ENCODE measurements at places on chromosomes 7 and 10.

DNA sequence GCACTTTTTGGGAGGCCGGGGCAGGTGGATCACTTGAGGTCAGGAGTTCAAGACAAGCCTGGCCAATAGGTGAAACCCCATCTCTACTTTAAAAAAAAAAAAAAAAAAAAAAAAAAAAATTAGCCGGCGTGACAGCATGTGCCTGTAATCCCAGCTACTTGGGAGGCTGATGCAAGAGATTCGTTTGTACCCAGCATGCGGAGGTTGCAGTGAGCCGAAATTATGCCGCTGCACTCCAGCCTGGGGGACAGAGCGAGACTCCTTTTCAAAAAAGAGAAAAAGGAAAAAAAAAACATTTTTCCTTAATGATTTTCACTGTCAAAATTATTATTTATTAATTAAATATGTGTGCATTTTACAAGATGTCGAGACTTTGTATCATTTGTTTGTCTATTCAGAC, 253.6 kb downstream of the CNTNAP2 start:
- DNase-seq, result no peak

DNA sequence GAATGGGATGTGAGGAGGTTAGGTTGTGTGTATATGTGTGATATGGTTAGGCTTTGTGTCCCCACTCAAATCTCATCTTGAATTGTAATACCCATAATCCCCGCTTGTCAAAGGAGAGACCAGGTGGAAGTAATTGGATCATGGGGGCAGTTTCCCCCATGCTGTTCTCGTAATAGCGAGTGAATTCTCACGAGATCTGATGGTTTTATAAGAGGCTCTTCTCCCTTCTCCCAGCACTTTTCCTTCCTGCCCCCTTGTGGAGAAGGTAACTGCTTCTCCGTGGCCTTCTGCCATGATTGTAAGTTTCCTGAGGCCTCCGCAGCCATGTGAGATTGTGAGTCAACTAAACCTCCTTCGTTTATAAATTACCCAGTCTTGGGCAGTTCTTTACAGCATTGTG, 47.3 kb downstream of the NPVF start:
- DNase-seq, result no peak

- DNase-seq, result no peak
Measured at GRCh38 chr7:133650487-133651300, 397.8 kb downstream of the EXOC4 start.

DNA sequence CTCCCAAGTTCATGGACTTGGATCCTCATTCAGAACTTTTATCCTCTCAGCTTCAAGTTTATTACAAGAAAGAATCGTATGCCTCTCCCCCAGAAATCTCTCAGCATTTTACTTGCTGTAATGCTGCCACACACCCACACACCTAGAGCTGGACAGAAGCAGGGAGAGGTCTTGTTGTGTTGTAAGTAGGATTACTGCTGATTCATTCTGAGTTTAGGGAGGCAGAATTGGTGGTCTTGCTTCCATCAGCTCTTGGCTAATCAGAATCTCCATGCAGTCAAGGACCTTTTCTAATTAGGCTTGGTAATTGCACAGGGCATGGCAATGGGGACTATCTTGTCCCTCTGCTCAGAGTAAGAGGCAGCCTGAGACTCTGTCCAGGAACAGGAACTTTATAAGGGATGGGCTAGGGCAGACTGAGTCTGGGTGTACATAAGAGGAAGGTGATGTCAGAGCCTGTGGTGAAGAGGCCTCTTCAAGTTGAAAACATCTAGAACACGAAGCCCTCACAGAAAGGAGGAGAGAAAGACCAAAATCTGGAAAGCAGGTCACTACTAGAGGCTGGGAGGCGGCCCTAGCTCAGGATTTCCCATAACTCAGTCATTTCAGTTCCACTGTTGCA, 7.0 kb upstream of the PTPRE start:
- DNase-seq, result no peak

DNA sequence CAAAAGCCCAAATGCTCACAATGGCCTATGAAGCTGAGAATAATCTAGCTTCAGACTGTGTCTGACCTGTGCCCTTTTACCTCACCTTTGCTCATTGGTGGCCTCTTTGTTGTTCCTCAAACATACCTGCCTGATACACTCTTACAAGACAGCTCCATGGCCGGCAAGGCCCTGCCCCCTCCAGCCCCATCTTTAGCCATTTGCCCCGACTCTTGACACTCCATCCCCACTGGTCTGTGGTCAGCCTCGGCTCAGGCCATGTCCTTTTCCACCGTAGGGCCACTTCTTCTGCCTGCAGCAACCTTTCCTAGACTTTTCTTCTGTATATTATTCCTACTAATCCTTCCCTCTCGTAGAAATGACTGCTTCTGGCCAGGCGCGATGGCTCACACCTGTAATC, 265.2 kb downstream of the RPS24 start:
- DNase-seq, result no peak

DNA sequence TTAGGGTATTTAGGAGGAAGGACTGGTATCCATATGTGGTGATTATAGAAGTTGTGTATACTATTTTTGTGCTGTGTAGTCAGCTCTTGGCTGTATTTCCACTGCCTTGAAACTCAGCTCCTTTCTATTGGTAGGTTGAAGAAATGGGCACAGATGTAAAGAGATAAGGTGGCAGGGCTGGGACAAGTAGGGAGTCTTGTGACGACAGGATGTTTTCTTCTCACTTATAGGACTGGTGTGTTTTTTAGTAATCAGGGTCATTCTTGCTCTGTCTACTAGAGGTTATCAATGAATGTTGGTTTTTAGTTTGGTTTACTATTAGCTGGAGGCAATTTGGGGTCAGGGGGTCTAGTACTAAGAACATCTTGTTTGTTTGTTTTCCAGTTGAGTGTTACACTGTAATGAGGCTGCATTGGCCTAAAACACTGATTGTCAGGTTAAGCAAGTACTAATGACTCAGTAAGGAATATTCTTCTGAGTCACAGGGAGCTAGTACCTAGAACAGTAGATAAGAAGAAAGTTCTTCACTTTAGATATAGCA, 11.8 kb downstream of the UBN2 start:
- no peak for DNase-seq

DNA sequence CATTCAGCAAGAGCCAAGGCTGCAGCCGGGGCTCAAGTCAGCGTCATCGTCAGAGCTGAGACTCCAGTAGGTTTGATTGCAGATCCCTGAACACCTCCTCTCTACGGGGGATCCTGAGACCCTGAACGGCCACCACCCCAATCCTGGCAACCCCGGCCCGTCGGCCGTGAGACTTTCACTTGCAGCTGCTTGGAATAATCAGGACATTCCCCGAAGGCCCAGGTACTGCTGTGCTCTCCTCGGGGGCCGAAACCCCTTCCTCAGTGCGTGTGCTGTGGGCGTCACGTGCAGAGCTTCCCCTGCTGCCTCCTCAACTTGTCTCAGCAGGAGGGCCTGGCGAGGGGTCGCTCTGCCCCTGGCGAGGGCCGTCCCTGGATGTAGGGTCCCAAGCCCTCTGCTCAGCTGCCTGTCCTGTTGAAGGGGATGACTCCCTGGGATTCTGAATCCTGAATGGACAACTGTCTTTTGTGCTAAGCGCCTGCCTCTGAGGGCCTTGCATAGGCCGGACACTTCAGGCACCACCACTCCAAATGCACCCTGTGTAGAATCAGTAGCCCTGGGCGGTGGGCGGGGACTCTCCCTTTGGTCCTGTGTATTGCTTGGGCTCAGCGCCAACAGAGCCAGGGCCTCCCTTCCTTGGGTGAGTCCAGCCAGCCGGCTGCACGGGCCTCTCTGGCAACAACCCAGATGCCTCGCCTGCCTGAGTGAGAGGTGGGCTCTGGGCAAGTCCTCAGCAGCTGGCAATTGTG, 63.8 kb upstream of the EBF3 start:
- DNase-seq, result no peak

GRCh38 chr10:121337427-121337826, 260.8 kb downstream of the FGFR2 start:
- DNase-seq, result no peak

- DNase-seq, result no peak
Measured at GRCh38 chr10:72932259-72933015, 22.2 kb downstream of the PLA2G12B start.

- no peak for DNase-seq
Measured at GRCh38 chr7:98360221-98361130, 40.4 kb downstream of the BAIAP2L1 start.

DNA sequence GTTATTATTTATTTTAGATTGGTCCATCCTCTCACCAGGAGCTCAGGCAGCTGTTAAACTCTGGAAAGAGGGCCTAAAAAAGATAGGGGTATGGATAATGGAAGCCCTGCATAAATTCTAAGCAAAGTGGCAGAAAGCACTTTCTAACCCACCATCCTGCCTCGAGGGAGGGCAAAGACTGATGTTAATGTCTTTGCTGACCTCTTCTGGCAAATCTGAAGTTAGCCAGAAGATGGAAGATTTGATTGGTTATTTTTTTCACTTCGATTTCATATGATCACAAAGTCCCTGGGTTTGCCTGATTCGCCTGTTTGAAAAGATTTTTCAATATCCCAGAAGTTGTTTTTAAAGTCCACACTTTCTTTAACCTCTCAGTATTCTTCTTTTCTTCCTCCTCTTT, 24.8 kb downstream of the OR9A2 start:
- no peak for DNase-seq

- no peak for DNase-seq
Measured at GRCh38 chr7:155430606-155431005, 27.3 kb upstream of the EN2 start.

DNA sequence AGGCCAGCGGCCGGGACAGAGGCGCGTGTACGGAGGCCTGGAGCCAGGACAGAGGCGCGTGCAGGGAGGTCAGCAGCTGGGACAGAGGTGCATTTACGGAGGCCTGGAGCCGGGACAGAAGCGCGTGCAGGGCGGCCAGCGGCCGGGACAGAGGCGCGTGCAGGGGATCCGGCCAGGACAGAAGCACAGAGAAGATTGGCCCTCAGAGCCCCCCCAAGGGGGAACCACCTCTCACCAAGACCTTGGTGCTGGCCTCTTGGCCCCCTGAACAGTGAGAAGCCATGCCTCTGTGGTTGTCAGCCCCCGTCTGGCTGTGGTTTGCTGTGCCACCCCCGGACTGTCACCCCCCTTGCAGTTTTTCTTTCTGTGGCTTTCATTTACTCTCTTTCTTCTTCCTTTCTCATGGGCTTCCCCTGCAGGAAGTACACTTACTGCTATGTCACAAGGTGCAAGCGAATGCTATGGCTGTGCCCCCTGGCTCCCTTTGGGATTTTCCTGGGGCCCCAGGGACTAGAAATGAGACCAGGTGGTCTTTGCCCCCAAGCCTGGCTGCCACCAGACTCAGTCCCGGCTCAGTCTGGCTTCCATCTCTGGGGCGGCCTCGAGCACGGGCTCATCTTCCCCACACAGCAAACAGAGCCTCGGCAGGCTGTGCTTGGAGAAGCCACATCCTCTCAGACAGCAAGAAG, 41.1 kb downstream of the INSIG1 start:
- no peak for DNase-seq

DNA sequence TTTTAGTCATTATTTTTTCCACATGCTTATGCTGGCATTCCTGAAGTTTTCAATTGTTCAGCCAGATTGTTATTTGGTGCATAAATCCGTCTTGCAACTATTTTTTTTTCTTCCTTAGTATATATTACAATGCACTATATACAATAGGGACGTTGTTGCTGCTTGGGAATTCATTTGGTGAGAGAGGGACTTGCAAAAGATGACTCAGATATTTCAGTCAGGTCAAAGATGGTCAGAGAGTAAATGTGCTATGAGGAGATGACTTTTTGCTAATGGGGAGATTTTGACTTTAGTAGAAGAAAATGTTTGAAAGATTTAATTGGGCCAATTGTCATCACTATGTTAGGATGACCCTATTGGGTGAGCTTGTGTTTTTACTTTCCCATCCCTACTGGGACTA, 348.4 kb upstream of the MTPN start:
- no peak for DNase-seq

- no peak for DNase-seq
Measured at GRCh38 chr10:84158061-84158460, 15.5 kb upstream of the GPR15LG start.

GRCh38 chr10:111128331-111129180, 51.7 kb downstream of the ADRA2A start:
- no peak for DNase-seq

GRCh38 chr10:80614576-80615416, 77.1 kb downstream of the SH2D4B start:
- DNase-seq, result no peak

- DNase-seq, result no peak
Measured at GRCh38 chr7:220151-220841, 27.9 kb downstream of the FAM20C start.

GRCh38 chr7:142806022-142806356, 35.2 kb downstream of the PRSS2 start:
- DNase-seq, result no peak

- no peak for DNase-seq
Measured at GRCh38 chr10:101287997-101288635, 58.9 kb upstream of the LBX1 start.

GRCh38 chr7:7567898-7568531, 1.3 kb downstream of the MIOS start:
- DNase-seq, result no peak

DNA sequence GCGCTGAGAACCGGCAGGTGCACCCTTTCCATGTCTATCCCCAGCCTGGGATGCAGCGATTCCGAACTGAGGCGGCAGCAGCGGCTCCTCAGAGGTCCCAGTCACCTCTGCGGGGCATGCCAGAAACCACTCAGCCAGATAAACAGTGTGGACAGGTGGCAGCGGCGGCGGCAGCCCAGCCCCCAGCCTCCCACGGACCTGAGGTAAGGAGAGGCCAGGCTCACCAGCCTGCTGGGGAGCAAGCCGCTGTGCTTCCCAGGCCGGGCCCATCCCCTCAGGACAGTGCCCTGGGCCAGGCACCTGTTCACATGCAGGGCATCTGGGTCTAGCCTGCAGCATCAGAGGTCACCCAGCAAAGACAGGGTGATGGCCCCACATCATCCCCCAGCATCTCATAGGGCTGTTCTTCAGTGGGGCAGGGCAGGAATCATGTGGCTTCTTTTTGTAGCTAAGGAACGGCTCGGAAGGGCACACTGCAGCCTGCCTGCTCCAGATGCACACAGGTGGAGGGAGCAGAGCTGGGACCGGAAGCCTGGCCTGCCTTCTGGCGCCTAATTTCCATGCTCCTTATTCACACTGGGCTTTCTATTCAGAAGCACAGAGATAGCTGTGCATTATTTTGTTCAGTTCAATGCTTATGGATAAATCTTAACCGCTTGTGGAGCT, 18.9 kb downstream of the BAG3 start:
- no peak for DNase-seq

- no peak for DNase-seq
Measured at GRCh38 chr7:113087071-113087998, 708 bp upstream of the GPR85 start.

Data from T-helper 17 cell (primary cell).